Stimulated activated CD4-positive, alpha-beta T cell treated with anti-CD3 and anti-CD28 coated beads, Interleukin-1b, Interleukin-23, amount 100 ng/mL, for 1 hour (primary cell): ENCODE measurements at places on chromosomes 3 and 15.

- DNase-seq = no peak
These were observed 42.7 kb downstream of the THBS1 start for GRCh38 chr15:39623529-39623931.

GRCh38 chr15:72375501-72375845, 341 bp downstream of the HEXA start:
- no peak for DNase-seq

DNA sequence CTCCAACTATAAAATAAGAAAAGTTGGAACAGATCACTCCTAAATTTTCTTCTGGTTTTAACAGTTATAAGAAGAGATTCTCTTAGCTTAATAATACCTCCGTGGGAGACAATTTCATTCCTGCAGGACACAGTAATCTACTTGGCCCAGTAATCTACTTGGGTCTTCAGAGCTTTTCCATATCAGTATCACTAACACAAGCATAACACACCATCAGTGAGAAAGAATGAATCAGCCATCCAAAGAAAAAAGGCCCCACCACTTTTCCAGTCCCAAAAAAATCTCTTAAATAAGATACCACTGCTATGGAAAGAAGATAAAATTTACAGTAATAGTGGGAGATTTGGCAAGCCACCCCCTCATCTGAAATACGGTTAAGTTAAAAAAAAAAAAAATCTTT, 20.2 kb downstream of the SIN3A start:
- no peak for DNase-seq

- no peak for DNase-seq
These were observed 5.7 kb upstream of the BLM start for GRCh38 chr15:90711418-90711824.

DNA sequence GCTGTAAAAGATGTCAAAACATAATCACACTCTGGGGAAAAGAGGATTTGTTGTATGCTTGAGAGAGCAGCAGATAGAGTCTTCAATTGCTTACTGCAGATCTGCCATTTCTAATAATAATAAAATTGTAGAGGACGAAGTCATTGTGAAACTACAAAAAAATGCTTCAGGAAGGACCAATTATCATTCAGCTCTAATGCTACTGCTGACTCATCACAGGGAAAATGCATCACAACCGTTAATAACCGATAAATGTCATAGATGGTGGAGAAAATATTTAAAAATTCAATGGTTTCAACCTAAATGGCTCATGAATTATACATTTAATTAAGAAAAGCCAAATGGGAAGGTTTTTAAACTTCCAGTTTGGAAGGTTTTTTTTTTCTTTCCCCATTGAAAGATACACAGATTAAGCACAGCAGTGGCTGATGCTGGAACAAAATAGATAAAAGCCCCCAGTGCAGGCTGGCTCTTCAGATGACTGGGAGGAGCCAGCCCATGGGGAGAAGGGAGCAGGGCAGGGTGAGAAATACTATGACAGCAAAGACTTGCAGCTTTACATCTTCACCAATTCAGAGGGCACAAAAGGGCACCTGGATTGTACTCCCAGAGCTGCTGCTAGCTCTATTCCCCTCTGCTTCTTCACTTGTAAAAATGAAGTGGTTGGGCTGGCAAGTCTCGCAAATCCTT, 196.1 kb downstream of the CNTN6 start:
- DNase-seq = no peak

- DNase-seq = no peak
These were observed 109.7 kb downstream of the POLQ start for GRCh38 chr3:121436074-121436473.

- DNase-seq = no peak
These were observed 26.7 kb downstream of the SLC12A8 start for GRCh38 chr3:125185805-125186204.

GRCh38 chr3:11329777-11330176, 57.6 kb downstream of the ATG7 start:
- DNase-seq = no peak

GRCh38 chr15:31262901-31263671, 63.5 kb upstream of the KLF13 start:
- no peak for DNase-seq

DNA sequence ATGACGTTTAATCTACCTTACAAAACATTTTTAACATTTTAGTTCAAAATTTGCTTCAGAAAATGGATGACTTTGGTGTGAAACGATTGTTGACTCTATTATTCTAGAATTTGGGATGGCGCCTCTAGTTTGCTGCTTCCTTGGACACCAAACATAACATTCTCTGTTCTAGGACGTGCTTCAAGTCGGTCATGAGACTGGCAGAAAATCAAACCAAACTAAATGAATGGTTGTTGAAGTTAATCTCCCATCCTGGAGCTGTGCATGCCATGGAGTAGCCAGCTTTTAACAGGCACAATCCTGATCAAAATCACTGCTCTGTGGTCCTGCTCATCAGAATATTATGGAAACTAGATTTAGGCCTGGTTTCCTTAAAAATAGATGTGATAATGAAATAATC, 9.6 kb upstream of the LRRFIP2 start:
- no peak for DNase-seq

GRCh38 chr3:159273608-159274007, 471.8 kb downstream of the MFSD1 start:
- DNase-seq = no peak

- DNase-seq = no peak
These were observed 223.2 kb upstream of the THBS1 start for GRCh38 chr15:39357480-39358268.

- no peak for DNase-seq
These were observed 342.2 kb downstream of the NLGN1 start for GRCh38 chr3:173739726-173740125.

GRCh38 chr3:129315998-129316247, 37.3 kb downstream of the HMCES start:
- DNase-seq = no peak

DNA sequence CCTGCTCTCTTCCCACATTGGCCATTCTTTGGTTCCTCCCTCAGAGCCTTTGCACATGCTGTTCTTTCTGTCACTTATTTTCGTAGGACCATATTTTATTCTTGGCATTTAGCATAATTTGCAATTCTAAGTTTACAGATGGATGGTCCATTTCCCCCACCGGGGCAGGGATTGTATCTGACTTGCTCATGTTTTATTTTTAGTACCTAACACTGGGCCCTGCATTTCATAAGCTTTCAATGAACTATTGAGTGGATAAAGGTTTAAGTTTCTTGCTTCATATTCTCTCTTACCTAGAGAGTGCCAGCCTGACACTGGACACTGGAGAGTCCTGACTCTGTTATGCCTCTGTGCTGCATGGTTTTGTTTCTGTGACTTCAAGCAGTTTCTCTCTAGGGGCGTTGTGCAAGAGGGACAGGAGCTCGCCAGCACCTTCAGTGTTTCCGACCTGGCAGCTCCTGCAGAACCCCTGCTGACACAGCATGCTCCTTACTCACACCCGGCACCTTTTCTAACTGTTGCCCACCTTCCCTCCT, 87.4 kb downstream of the FLNB start:
- DNase-seq = no peak

DNA sequence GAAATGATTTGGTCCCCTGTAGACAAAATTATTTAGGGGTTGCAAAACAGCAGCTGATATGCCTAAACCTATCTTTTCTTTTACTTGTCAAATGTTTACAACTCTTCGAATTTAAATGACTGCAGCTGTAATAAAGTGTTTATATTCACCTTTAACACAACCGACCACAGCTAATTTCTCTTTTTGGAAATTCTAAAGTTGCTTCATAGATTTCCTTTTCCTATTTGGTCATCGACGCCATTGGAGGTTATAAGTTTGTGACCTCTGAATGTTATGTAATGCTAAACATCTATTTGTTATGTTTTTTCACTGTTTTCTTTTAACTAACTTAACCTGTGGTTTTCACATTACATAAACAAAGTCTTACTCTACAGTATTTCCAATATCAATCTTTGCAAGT, 1094.9 kb upstream of the EPHA6 start:
- DNase-seq = no peak

- DNase-seq = no peak
These were observed 21.8 kb downstream of the IGDCC4 start for GRCh38 chr15:65400760-65401610.

GRCh38 chr3:100033184-100033583, 81.1 kb downstream of the FILIP1L start:
- DNase-seq = no peak
